Activated CD4-positive, CD25-positive, alpha-beta regulatory T cell treated with anti-CD3 and anti-CD28 coated beads, Interleukin-2, amount 50 U/mL, for 24 hours (primary cell): ENCODE measurements at places on chromosomes 1 and 21.

GRCh38 chr1:66452982-66453381, 81.0 kb upstream of the SGIP1 start:
- no peak for ATAC-seq

GRCh38 chr1:202568826-202569225, 141.4 kb downstream of the SYT2 start:
- ATAC-seq = no peak

DNA sequence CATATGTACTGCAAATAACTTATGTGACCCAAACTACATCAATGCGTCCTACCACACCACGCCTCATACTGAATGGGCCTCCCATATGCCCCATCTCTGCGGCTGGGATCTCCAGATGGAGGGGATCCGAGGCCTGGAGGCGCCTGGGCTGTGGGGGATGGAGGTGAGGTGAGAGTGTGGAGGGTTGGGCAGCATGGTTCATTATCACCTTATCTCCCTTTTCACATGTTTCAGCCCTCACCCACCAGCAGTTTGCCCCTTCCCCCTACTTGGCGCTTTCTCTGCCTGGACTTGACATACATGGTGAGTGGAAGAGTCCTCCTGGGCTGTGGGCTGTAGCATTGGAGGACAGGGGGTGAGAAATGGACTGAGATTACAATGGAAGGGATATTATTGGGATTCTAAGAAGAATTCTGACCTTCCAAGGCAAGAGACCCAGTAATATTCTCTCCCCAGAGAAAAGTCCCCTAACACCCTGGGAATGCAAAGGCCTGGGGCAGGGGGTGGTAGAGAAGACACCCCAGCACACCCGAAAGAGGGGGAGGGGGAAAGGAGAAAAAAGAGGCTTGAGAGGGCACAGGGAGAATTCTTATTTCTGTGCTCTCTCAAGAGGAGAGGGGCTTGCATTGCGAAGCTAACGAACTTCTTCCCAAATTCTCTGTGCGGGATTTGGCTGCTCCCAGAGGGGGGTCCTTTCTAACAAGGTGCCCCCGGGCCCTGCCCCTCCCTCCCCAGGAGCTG, 61.4 kb downstream of the MEF2D start:
- peak; percentile 8 for ATAC-seq

DNA sequence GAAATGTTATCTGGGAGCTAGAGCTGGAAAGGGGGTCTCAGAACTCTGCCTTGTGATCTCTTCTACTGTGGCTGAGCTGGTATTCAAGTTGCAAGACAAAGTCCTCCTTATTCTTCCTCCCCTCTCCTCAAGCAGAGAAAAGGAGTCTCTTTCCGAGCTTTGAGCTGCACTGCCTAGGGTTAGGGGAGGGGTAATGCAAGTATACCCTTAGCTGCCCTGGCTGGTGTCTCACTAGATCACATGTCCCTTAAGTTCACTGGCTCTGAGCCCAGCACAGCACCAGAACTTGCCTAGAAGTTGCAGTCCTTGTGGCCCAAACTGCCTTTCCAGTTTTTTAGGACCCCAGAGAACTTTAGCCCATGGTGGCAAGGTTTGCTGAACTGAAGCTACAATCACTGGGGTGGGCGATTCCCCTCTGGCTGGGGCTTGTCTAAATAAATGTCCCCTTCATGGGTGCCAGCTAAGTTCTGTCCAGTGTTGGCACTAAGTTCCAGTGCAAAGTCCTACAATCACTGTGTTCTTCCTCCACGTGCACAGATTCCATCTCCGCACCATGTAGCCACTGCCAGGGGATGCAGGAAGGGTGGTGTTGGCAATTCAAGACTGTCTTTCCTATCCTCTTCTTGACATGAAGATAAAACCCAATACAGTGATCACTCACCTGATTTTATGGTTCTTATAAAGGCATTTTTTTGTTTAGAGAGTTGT, 22.7 kb upstream of the CHIA start:
- ATAC-seq = no peak

GRCh38 chr1:28983091-28983490, 68.7 kb downstream of the EPB41 start:
- no peak for ATAC-seq

- no peak for ATAC-seq
These were observed 54.6 kb upstream of the COL18A1 start for GRCh38 chr21:45350206-45350854.

DNA sequence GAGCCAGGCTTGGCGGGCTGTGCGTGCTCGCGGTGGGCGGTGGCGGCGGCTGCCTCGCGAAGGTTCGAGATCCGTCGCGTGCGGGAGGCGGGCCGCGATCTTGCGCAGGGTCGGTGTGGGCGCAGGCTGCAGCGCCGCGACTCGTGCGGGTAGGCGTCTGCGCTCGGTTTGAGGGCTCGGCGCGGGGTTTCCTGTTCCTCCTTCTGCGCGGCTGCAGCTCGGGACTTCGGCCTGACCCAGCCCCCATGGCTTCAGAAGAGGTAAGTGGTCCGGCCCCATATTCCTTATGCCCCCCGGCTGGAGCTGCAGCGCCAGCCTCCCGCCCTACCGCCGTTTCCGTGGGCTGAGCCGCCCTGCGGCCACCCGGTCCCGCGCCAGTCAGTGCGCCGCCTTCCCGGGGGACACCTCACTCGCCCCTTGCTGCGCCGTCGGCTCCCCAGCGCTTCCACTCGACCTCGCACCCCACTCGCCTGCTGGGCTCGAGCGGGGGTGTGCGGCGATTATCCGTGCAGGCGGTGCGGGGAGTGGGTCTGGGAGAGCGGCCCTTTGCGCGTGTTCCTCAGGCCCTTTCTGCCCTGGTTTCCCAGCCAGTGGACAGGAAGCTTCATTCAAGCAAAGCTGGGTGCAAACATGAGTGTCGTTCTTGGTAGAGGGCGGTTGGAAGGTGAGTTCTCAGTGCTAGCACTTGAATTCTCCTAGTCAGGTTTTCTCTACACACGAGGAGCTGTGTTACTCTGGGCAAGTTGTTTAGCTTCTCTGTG, at the start of gene CACYBP:
CACYBP (plus strand) TSS at position 12 of the 761 bp plus-strand sequence; CDS start at position 246, 234 bp downstream.
- peak; percentile 1 for ATAC-seq

DNA sequence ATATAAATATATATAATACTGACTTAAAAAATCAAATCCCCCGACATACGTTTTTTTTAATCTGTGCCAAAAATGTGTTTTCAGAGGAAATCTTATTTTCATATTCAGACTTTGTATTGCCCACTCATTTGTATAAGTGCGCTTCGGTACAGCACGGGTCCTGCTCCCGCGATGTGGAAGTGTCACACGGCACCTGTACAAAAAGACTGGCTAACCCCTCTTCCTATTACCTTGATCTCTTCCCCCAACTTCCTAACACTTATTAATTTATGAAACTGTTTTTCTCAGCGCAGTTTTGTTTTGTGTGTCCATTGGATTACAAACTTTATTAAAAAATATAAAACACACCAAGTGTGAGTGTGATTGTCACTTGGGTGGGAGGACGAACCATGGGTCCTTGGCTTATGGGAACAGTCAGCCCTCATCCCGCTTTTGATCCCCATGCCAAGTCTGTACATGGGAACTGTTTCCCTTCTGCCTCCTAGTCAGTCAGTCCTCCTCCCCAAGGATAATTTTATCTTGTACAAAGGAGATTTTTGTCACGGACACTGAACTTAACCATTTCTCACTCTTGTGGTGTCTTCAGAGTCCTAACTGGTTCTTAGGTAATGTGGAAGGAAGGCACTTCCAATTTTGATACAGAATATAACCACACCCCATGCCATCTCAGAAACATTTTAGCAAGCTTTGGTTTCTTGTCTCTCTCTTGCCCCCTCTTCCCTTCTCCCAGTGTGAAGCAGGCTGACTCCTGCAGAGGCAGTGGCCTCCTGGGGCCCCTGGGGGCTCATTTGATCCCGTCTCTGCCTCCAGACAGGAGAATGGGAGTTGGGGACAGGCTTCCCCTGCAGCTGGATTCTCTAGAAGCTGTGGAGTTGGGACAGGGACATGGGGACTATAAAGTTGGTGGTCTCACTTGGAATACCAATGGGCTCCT, 35.5 kb downstream of the ZBTB17 start:
- no peak for ATAC-seq

DNA sequence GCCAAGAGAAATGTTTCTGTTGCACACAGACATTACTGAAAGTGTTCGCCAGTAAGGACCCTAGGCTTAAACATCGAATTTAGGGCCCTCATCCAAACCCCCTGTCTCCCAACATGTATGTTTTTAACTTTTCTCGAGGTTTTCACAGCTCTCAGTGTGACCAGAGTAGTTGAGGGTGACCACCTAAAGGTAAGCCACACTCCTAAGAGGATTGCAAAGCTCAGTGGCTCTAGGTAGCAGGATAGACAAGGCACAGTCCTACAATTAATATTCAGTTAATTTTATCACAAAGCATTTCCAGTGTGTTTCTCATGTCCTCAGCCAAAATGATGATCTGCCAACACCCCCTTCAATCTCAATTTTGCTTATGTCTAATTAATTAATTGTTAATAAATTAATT, 695 bp upstream of the ALG14 start:
- no peak for ATAC-seq

- no peak for ATAC-seq
These were observed 953.0 kb downstream of the AMY1C start for GRCh38 chr1:104702731-104703130.

GRCh38 chr21:39837861-39838359, 29.3 kb upstream of the PCP4 start:
- ATAC-seq = no peak

DNA sequence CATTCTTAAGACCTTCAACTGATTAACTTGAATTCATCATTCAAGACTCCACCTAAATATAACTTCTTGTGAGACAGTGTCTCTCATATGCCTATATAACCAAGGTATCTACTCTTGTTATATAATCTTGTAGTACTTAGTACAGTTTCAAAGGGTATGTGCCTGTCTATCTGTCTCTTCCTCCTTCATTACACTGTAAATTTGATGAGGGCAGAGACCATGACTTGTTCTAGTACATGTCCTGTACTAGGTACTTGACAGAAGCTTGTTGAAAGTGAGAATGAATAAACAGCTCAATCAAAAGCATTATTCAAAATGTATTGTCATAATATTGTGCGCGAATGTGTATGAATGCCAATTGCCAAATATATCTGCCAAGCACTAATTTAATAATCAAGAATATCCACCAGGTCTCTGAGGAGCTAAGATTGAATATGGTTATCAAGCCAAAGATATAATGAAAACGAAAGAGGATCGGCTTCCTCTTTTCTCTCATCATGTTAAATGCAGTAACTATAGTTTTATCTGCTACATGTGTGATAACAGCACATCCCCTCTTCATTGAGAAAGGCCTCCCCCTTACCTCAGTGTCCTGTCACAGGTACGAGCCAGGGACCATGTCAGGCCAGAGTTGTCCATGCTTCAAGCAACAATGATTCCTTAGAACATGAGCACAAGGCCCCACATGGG, 117.3 kb downstream of the UCHL5 start:
- ATAC-seq = no peak

GRCh38 chr1:232177438-232177837, 452.5 kb downstream of the SIPA1L2 start:
- no peak for ATAC-seq

DNA sequence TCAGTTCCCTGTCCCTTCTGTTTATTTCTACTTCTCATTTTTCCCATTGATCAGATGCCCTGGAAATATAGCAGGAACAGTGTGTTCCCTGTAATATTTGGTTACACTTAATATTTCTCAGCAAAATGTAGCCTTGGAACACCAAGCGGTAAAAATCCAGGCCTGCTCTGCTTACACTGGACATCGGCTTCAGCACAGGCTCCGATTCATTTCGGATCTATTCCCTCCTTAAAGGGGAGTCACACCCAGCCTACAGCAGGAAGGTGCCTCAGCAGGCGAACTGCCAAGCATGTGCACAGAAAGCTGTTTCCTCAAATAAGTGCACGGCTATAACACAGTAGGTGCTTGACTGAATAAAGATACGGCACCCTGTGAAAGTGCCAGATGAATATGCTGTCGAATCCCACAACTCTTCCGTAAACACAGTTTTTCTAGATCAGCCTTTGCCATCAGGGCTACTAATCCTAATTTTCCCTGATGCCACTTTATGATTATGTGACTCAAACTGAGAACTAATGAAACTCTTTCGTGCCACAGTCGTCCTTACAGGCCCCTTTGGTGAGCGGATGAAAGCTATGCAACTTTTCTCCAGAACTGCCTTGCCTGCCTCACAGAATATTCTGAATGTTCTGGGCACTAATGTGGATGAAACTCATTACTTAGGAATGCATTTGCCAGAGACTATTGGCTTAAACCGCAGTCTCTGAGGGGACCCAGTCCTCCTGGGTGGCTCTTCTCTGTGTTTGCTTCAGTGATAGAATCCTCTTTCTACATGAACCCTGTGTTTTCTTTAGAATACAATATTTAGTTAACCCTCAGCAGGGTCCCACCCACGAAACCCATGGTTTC, 275.5 kb upstream of the RUNX1 start:
- no peak for ATAC-seq

DNA sequence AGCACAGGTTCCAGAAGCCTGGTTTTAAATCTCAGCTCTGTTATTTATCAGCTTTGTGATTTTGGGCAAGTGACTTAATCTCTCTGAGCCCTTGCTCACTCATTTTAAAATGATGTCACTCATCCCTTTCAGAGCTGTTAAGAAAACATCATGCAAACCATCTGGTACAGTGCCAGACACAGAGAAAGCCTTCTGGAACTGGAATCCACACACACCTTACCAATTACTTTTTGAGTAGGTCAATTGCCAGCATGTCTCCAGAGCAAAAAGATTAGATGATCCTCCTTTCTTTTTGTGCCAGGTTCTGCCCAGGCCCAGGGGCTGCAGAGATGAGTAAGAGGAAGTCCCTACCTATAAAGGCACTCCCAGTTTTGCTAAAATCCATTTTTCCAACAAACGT, 61.3 kb downstream of the ROR1 start:
- ATAC-seq = no peak

DNA sequence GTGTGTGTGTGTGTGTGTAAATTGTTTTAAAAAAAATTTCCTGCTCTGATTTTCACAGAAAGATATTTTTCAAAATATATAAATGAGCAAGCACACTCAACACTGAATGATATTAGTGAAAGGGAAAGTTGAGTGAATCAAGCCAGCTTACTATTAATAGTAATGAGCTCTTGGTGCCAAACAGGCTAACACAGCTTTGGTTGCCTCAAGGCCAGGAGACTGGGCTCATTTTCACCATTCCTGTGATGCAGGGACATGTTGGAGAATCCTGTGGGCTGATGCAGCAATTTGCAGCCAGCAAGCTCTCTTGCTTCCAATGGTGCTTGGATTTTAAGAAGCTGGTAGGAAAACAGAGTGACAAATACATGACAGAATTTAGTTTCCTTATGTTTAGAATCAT, 30.2 kb downstream of the PLA2G4A start:
- no peak for ATAC-seq

- no peak for ATAC-seq
These were observed 1.7 kb downstream of the EXOC8 start for GRCh38 chr1:231335663-231336602.

GRCh38 chr1:169708647-169709046, 2.8 kb downstream of the SELL start:
- no peak for ATAC-seq

DNA sequence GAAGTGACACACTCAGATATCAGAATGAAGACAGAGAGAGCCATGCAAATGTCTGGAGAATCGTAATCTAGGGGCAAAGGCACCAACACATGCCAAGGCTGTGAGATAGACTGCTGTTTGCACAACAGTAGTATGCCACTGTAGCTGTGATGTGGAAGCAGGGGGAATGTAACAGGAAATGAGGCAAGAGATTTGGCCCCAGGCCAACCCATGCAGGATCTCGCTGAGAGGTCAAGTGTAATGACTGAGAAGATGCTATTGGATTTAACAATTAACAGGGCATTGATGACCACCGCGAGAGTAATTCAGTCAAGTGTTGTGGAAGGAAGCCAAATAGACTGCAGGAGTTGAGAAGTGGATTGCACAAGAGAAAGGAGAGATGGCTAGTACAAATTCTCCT, 107.3 kb upstream of the ST6GALNAC5 start:
- no peak for ATAC-seq

- ATAC-seq = no peak
These were observed 867.3 kb downstream of the PLA2G4A start for GRCh38 chr1:187696073-187696472.
